CD8-positive, alpha-beta memory T cell (primary cell): ENCODE measurements at places on chromosomes 7 and 10.

DNA sequence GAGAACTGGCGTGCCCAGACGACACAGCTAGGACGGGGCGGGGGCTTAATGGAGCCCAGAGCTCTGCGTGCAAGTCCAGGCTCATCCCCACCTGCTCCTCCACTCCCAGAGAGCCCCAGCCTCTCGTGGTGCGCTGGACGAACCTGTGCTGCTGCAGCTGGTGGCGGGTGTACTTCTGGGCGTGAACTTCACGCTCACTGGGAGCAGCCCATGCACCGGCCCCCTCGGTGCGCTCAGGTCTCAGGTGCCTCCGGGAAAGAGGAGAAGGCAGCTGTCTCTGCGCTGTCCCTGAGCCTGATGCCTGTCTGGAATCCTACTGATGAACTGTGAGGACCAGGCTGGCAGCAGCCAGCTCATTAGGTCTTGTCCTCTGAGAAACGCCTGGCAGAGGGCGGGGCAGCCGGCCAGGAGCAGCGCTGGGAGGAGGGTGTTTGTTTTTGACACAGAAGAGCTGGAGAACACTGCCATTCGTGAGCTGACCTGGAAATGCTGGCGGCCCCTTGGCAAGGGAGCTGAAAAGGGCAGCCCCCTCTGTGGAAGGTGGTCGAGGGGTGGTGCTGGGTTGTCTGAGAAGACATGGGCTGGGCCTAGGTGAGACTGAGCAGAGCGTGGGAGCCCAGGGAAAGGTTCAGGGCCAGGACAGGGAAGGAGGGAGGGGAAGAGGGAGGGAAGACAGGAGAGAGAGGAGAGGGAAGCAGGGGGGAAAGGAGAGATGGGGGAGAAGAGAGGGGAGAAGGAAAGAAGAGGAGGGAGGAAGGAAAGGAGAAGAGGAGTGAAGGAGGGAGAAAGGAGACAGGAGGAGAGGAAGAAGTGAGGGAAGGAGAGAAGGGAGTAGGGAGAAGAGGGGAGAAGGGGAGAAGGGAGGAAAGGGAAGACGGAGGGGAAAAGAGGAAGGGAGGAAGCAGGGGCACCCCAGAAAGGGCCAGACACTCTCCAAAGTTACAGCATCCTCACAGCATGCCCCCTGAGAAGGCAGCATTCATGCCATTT lies 53.5 kb upstream of the TNS3 start:
- DNase-seq: no peak

DNA sequence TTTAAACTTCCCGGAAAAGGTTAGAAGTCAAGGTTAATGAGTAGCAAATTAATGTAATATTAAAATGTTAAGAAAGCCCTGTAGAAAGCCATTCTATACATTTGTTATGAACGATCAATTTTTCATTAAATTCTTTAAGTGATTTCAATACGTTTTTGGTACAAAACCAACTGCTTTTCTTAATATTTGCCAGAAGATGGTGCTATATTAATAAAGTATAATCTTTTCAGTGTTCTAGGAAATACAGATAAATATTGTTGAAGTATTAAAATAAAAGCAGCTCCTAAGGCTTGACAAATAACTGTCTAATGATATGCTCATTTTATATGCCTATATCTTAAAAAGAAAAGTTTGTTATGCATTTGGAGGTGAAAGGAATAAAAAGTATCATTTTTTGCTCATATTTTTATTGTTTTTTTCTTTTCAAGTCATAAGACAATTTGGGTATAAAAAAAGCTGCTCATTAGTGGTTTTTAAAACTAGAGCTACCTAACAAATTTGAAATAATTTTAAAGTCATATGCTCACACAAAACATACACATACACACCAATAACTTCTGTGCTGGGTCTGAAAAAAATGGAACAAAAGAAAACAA lies 130.3 kb upstream of the POT1 start:
- no peak for DNase-seq

GRCh38 chr10:64365663-64366062 lies 844.5 kb downstream of the REEP3 start:
- no peak for DNase-seq

DNA sequence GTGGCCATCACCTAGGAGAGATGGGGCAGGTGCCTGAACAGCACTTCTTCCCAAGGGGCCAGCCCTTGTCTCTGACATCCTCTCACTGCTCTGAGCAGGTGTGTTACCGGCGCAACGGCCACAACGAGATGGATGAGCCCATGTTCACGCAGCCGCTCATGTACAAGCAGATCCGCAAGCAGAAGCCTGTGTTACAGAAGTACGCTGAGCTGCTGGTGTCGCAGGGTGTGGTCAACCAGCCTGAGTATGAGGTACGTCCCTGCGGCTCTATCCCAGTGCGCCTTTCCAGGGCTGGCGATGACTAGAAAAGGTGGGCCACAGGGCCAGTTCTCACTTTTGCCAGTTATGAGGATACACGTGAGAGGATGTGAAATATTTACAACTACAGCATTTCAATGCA lies 54.3 kb upstream of the ZMIZ2 start:
- no peak for DNase-seq

- no peak for DNase-seq
Observed at GRCh38 chr10:74081192-74081803, 69.3 kb downstream of the AP3M1 start.

DNA sequence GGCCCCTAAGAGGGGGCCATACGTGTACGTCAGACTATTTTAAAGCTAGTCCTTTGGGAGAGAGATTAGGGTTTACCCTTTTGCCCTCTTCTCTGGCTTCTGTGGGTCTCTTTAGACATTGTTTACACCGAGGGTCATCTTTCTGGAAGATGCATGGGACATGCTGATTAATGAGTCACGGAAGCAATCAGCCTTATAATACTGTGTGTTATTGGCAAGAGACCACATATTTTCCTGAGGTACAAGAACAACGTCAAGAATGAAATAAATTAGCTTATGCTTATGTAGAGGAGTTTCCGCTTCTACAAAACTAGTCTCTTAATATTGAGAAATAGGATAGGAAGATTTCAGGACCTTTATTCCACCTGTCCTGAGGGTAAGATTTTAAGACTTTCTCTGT lies 327.7 kb downstream of the BBS9 start:
- no peak for DNase-seq

DNA sequence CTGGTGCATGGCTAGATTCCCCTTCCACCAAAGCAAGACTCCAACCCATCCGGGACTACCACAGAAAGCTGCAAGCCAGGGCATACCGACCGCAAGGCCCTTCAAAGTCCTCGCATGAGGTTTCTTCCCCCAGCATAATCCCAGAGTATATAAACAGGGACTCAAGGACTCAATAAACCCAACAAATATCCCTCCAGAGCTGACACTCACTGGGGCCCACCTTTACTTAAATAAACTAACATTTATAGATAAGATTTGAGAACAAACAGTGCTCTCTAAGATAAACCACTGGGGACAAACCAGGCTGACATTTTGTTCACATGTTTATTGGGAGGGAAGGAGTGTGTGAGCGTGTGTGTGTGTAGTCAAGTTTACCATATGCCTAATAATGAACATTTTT lies 138.2 kb downstream of the ADAM12 start:
- no peak for DNase-seq

- DNase-seq: no peak
Observed at GRCh38 chr7:121167971-121168370, 160.8 kb upstream of the WNT16 start.

GRCh38 chr10:28139138-28139537 lies 140.3 kb upstream of the ODAD2 start:
- DNase-seq: no peak

GRCh38 chr10:99630433-99630832 lies 10.2 kb upstream of the SLC25A28 start:
- no peak for DNase-seq

DNA sequence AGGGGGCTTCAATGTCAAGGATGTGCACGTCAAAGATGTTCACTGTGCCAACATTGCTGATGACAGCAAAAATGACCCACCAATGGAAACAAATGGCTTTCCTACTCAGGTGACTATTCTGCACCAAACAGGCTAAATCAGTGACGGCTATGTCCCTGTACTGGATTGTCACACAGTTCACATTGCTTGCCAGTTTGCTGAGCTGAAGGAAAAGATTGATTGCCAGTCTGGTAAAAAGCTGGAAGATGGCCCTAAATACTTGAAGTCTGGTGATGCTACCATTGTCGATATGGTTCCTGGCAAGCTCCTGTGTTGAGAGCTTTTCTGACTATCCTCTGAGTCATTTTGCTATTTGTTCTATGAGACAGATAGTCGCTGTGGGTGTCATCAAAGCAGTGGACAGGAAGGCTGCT lies 202.2 kb upstream of the ETV1 start:
- no peak for DNase-seq

DNA sequence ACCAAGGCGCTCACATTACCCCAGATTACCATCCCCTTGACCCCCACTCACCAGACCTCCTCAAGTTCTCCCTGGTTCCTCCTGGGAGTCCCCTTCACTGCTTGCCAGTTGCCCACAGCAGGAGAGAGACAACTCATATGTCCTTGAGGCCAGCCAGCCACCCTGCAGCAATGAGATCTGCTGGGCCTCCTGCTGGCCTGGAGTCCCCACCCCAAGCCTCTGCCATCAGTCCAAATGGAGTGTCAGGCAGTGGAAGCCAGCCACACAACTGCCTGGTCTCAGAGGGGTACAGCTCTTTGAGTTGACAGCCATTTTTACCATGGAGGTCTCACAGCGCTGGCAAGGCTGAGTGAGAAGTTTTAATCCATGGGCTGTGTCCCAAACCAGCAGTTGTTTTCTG lies 53.0 kb upstream of the EXOC4 start:
- DNase-seq: no peak

DNA sequence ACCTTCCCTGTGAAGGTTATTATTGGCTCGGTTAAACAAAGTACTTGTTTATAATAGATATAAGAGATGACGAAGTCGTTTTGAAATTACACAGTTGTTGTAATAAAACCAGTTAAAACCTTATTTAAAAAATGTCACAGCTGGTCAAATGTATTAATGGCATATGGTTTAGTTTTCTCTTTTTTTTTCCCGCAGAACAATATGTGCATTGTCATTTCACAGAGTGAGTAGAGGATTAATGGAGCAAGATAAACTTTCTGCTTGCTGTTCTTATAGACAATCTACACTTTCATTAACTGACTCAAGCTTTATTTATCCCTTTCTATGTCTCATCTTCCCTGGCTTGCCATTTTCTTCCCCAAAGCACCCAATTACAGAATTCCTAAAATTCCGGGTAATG lies 404.3 kb upstream of the NPVF start:
- no peak for DNase-seq

- DNase-seq: no peak
Observed at GRCh38 chr7:154759989-154760388, 242.9 kb downstream of the PAXIP1 start.

DNA sequence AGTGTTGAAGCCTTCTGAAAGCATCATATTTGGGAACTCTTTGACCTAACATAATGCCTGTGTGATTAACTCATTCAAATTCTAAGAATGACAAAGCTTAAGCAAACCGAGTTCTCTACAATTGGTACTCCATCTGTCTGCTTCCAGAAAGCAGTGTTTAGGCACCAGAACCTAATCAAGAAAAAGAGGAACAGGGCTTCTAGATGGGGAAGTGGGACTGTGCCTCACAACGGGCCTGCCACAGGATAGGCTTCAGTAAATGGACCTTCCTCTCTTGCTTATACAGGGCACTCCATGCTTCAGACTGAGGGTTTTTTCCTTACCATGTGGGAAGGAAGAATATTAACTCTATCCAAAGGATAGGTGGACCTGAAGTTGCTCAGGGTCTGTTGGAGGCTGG lies 808.1 kb downstream of the XPNPEP1 start:
- DNase-seq: no peak

- DNase-seq: peak; percentile 70
Observed at GRCh38 chr10:95246582-95247051, 44.2 kb downstream of the PDLIM1 start.

GRCh38 chr10:78821052-78821451 lies 247.7 kb upstream of the ZMIZ1 start:
- DNase-seq: no peak

GRCh38 chr7:28296571-28297483 lies 115.5 kb upstream of the CREB5 start:
- DNase-seq: peak; percentile 23

- DNase-seq: no peak
Observed at GRCh38 chr7:70674571-70675010, 457.4 kb upstream of the GALNT17 start.

DNA sequence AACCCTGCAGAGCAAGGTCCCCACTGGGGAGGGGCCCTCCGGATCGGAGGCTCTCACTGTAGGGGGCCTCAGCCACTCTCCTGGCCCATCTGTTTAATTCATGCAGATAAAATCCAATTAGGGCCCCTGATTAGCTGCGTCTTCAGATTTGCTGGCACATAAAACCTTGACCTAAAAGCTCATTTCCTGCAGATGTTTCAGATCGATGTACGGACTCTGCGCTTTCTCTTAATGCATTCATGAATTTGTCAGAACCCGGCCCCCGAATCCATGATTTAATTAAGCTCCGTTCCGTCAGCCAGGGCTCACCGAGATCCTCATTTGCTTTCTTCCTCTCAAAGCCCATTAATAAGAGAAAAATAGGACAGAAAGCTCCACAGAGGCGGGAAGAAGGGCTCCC lies 40.0 kb upstream of the FOXL3 start:
- no peak for DNase-seq

DNA sequence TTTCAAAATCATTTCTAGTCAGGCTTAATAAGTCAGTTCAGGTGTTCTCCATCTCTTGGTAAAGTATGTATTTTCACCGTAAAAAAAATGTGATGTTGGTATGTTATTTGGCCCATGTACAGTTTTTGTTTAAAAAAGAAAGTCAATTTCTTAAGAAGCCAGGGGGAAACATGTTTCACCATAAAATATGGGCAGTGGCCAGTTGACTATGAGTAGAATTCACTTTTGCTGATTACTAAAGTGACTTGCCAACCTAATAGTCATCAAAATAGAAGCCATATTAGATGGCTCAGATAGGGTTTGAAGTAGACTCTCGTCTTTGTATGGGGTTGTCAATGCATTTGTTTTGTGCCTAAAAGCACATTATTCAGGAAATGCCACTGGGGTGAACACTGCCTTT lies 266.3 kb downstream of the BICC1 start:
- no peak for DNase-seq

DNA sequence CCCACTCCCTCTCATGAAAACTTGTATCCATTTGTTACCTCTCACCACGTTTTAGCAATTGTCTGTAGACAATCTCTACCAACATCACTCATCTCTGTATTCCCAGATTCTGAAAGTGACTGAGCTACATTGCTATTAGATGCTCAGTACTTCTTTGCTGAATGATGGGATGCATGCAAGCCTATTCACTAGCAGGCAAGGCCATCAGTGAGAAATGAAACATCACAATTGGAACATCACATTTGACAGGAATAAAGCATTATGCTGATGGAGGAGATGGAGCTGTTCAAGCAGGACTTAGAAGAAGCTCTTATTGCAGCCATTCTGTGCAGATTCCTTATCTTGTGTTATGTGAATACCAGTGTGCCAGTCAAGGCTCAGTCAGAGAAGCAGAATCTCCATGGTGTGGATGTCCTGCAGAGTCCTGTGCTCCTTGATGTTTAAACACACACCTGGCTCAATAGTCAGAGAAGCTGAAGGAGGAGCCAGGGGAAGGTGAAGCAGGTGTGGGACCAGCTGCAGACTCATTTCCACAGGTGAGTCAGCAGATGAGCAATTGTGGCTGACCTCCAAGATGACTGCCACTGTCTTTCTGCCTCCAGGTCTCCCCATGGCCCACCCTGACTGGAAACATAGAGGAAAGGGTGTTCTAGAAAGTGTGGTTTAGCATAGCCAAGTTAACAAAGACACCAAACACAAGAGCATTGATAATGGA lies 965.5 kb downstream of the GRID1 start:
- DNase-seq: no peak
